Stimulated activated CD4-positive, alpha-beta T cell treated with anti-CD3 and anti-CD28 coated beads, Interleukin-4, amount 100 ng/mL, for 24 hours (primary cell): ENCODE measurements at places on chromosomes 4 and X.

DNA sequence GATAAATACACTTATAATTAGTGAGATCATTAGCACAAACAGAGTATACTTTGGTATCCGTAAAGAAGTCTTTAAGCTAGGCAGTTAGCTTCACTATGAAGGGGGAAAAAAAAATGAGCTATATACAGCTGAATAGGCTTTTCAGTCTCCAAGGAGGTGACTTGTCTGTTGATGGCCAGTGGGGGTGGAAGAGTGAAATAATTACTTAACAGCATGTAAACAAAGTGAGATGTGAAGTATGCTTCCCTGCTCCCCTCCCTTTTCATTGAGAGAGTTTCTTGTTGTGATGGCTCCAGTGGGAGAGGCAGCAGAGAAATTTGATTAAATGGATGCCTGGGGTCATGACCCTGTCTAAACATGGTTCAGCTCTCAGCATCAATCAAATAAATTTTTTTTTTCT, 180.9 kb downstream of the DACH2 start:
- DNase-seq, result no peak

DNA sequence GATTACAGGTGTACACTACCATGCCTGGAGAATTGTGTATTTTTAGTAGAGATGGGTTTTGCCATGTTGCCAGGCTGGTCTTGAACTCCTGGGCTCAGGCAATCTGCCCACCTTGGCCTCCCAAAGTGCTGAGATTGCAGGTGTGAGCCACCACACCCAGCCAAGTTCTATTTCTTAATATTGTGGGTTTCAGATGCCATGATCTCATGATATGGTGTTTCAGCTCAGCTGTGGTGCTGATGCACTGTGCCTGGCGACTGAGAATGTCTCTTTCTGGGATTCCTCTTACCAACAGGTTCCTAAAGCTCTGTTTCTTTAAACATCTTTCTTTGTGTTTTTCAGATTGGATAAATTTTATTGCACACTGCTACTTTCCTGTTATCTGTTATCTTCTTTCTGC, 17.3 kb upstream of the NDUFC1 start:
- no peak for DNase-seq

GRCh38 chr4:3239998-3240920, 8.7 kb upstream of the MSANTD1 start:
- DNase-seq, result no peak

GRCh38 chr4:151806511-151806927, 45.7 kb upstream of the GATB start:
- no peak for DNase-seq

DNA sequence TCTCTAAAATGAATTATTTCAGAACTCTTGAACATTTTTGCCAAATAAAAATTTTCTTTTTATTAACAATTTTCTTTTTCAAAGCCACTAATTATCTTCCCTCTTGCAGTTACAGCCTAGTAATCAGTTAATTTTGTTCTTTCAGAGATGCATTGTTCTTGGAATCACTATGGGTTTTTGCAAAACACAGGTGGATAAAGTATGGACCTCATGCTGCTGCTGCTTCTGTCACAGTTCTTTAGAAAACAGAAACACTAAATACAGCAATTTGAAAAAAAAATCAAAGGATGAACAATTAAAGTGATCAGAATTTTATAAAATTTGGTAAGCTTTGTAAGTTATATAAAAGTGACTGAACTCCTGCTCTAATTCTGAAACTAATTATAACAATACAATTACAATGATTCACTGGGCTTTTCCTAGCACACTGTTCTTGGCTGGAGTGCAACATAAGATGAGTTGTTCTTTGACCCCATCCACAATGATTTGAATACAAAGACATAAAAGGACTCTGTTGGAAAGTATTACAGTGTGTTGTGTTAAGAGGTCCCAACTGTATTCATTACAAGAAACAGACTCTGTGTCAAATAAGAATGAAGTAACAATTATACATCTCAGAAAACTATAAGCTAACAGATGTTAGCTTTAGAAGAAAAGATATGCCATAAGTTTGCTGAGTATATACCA, 59.4 kb upstream of the GK2 start:
- DNase-seq, result no peak

- DNase-seq, result no peak
Measured at GRCh38 chr4:126552321-126552720, 1080.4 kb upstream of the INTU start.

DNA sequence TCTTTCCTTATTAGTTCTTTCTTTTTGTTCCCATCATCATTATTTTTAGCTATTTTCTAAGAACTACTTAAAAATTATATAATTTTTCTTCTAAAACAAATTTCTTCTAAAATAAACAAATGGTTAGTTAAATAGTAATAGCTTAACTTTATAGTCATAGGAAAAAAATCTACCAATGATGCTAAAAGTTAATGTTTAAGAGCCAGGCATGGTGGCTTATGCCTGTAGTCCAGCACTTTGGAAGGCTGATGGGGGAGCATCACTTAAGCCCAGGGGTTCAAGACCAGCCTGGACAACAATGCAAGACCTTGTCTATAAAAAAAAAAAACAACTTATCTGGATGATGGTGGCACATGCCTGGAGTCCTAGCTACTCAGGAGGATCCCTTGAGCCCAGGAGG, 127.1 kb upstream of the ANXA3 start:
- DNase-seq, result no peak

DNA sequence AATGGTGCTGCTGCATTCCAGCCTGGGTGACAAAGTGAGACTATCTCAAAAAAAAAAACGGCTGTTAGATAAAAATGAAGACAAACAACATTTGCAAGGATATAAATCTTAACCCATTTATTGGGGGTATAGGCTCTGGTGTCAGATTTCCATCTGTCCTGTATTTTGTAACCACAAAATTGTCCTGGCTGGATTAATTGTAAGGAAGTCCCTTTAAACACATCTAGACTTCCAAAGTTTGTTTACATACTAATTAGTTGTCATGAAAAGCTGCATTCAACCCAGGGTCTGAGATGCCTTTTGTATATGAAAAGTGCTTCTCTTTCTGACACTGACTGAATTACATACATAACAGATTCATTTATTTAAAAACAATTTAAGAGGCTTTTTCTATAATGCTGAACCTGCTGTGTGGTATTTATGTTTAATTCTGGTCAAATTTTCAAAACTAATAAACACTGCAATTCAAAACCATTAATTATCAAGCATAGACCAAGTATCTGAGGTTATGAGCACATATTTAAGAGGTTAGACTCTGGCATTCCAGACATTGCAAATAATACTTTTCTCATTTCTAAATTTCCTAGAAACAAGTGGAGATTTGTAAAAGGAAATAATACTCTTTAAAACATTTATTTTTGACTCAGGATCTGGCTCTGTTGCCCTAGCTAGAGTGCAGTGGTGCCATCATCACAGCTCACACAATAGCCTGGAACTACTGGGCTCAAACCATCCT, 17.5 kb upstream of the UGDH start:
- no peak for DNase-seq

GRCh38 chrX:41108463-41109205, 23.4 kb downstream of the USP9X start:
- no peak for DNase-seq

- DNase-seq, result no peak
Measured at GRCh38 chr4:9999956-10000561, 21.2 kb downstream of the SLC2A9 start.

DNA sequence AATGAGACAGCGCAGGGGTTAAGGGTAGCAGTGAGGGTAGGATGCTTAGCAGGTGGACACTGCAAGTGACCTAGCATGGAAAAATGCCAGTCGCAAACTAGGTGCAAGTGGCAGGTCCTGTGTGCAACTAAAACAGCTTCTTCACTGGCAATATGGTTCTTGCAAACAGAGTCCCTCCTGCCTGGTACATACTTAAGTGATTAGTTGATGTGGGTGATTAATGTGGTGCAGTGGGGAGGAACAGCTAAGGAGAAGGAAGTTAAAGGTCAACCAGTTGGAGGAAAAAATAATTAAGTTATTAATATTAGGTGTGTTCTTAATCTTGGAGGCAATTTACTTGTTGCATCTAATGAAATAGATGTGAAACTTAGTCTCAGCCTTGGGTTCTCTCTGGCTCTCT, 121.6 kb upstream of the IGFBP7 start:
- no peak for DNase-seq

GRCh38 chr4:72569719-72570235, 756 bp upstream of the ADAMTS3 start:
- DNase-seq, result no peak

DNA sequence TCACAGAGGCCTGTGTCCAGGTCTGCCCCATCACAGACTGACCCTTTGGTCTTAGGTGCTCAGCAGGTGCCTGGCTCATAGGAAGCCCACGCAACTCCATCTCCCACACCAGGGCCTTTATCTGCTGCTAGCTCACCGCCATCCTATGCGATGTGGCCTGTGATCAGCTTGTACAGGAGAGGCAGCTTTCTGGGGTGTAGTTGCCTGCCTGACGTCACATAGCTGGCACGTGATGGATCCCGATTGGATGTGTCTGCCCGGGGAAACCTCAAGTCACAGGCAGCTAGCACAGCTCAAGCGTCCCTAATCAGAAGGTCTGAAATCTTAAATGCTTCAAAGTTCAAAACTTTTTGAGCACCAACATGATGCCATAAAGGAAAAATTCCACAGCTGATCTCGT, 41.2 kb upstream of the CLDN34 start:
- DNase-seq, result no peak

DNA sequence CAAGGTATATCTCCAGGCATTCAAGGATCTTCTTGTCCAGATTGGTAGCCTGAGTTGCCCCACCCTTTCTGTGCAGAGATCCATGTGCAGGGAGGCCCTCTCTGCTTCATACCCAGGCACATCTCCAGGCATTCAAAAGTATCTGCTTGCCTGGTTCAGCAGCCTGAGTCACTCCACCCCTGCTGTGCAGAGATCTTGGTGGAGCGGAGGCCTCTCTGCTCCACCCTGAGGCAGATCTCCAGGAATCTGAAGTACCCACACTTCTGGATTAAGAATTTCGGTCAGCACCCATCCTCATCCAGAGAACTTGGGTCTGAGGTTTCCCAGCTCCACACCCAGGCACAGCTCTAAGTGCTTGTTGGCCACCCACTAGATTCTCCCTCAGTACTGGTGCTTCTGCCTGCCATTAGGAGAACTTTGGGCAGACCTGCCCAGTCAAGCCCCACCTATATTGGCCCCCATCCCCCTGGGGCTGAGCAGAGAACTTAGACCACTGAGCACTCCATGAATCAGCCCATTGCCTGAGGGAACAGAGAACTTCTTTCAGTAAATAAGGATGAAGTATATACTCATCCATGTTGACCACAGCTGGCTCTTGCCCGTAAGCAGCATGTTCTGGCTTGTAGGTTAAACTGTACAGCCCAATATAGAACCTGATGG, 199.5 kb upstream of the ZCCHC13 start:
- no peak for DNase-seq

GRCh38 chr4:139866276-139866962, 200.8 kb downstream of the MGST2 start:
- DNase-seq, result no peak

GRCh38 chr4:4430492-4431195, 43.7 kb downstream of the NSG1 start:
- peak; percentile 40 for DNase-seq
